ENCODE measurements at places on chromosomes 5 and 9.

DNA sequence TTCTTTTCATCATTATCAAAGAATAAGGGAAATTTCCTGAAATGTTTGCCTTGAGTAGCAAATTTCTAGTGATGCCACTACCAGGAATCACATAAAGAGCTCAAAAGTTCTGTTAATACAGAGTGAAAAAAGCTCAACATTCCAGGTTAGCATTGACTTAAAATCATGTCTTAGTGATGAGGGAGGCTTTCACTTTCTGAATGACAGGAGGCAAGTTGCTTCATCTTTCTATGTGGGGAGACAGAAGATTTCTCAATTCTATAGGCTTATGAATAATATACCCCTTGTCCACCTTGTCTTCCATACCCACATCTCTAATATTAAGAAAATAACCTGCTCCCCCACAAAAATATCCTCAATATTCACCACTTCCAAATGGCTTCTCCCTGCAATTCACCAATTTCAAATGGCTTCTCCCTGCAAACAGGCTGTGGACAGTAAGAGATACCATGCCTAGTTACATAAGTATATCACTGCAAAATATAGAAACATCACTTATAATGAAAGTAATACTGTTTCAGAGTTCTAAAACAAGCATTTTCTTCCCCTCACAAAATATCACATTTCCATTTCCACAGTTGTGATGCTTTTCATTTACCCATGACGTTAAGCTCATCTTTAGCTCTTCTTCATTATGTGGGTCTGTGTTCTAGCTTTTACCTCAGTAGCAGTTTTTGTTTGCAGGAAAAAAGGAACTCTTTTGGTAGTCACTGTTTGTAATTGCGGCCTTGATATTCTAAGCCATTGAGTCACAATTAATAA, 2.2 kb upstream of the JAK2 start:
- no peak for DNase-seq

DNA sequence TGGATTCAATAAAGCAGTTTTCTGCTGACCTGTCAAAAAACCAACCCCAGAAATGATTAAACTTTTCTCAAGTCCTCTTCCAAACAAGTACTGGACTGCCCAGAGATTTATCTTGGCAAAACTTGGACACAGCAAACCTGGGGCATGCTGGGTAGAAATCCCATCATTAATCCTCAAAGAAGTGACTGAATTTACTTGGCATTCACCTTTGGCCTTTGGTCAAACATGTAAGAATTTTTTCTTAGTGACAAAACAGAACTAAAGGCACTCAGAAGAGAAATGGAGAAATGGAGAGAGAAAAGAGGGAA, 248.6 kb upstream of the NREP start:
- DNase-seq = no peak

DNA sequence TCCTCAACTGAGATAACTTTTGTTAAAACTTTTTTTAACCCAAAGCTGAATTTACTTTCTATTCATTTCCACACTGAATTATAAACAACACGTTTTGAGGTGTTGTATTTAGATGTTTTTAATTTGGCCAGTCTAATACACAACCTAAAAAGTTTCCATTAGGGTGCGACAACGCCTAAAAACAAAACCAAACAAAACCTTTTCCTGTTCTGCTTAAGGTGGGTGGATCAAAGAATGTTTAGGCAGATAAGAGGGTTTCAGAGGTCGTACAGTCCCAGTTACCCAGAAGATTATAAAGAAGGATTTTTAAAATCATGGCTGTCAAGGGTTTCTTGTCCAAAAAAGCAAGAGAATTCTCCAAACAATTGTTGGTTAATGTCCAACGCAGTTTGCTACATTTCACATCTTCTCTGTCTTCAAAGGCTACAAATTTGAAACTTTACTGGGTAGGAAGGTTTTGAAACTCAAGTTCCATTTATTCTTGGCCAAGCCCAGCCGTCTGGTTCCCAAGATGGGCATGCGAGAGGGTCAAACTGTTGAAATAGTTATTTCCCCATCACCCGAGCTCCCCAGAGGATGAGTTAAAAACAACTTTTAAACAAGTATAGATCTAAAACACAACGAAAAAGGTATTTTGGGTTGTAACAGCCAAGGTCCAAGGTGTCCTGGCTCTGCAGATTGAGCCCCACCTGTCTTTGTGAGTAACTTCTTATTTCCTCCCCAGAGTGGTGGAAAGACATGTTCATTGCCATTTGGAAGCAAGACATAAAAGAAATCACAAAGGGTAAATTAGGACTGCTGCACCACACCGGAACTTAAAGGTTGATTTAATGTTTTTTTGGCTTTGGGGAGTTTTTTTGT, 122.8 kb upstream of the MAP3K1 start:
- no peak for DNase-seq

DNA sequence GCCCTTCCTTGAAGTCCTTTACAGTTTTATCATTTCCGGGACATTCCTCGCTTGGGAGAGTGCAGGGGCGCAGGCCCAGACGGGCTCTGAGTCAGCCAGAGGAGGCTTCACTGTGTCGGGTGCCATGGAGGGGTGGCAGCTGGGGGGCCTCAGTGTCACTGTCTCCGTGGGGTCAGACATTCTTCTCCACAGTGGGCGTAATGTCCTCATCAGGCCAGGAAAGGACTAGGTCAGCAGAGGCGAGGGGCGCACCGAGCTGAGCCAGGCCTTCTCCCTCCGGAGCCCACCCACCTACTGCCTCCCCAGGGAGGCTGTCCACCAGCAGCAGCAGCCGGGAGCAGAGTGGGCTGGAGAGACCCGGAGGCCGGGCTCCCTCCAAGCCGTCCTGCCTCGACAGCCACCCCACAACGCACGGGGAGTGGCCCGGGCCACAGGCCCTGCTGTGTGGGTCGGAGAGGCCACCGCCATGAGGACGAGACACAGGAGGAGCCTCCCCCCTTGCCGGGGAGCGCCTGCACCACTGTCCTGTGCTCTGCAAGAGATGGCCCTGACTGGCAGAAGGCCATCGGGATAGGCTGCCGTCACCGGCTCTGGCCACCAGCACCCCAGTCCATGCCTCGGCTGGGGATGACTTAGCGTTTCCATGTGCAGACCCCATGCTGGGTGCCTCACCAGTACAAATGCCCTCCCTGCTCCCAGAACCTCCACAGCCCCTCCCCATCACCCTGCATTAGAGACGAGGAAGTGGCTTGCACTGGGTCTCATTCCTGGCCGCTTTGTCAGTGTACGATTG, 26.5 kb downstream of the SARDH start:
- no peak for DNase-seq

DNA sequence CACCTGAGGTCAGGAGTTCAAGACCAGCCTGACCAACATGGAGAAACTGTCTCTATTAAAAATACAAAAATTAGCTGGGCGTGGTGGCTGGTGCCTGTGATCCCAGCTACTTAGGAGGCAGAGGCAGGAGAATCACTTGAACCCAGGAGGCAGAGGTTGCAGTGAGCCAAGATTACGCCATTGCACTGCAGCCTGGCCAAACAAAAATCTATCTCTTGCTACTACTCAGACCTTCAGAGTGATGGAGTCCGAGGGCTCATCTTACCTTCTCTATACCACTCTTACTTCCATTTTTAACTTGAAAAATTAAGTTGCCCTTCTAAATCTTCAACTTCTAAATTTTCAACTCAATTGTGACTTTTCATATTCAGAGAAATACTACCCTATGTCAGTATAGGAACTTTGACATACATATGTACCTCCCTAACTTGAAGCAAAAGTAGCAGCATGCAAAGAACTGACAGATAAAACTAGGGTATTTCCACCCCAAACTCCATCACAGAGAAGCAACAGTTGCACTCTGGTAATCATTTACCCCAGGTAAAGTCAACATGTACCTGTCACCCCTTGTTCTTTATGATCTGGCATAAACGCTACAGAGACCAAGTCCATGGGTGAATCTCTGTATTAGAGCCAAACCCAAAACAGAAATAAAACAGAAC, 11.4 kb downstream of the ZFAND5 start:
- DNase-seq = no peak

DNA sequence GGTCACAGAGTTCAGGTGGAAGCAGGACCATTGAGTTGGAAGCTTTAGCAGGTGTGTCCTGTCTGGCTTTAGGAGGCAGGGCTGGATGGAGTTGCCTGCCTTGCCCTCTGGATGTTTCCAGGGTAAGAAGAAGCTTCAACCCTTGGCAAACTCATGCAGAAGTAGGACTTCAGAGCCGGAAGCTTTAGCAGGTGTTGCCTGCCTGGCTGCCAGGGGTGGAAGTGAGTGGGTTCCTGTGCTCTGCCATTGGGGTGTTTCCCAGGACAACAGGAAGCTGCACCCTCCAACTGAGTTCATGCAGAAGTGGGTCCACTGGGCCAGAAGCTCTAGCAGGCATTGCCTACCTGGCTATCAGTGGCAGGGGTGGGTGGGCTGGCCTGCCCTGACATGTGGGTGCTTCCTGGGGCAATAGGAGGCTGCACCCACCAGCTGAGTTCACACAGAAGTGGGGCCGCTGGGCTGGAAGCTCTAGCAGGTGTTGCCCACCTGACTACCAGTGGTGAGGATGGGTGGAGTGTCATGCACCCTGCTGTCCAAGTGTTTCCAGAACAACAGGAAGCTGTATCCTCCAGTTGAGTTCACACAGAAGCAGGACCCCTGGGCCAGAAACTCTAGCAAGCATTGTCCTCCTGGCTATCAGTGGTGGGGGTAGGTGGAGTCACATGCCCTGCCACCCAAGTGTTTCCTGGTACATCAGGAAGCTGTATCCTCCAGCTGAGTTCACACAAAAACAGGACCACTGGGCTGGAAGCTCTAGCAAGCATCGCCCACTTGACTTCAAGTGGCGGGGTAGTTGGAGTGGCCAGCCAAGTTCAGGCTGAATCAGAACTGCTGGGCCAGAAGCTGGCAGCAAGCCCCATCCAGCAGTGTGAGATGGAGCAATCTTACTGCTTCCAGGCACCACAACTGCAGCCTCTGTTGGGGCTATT, 24.6 kb downstream of the LOX start:
- no peak for DNase-seq

GRCh38 chr9:14072850-14073249, 241.1 kb downstream of the NFIB start:
- no peak for DNase-seq

DNA sequence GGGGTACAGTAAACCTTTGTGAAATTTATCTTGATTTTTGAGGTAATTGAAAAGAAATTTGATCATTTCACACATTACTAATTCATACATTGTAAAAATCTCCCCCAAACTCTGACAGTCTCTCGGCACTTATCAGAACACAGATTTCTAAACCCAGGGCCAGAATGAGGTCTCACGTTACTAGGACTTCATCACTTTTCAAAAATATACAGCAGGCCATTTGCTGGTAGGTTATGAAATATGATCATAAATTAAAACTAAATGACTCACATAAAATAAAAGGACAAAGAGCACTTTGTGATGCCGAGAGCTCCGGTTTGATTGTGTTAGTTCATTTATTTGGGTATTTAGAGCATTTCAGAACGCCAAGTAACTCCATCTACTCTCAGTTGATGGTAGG, 17.0 kb downstream of the MSX2 start:
- DNase-seq = no peak

DNA sequence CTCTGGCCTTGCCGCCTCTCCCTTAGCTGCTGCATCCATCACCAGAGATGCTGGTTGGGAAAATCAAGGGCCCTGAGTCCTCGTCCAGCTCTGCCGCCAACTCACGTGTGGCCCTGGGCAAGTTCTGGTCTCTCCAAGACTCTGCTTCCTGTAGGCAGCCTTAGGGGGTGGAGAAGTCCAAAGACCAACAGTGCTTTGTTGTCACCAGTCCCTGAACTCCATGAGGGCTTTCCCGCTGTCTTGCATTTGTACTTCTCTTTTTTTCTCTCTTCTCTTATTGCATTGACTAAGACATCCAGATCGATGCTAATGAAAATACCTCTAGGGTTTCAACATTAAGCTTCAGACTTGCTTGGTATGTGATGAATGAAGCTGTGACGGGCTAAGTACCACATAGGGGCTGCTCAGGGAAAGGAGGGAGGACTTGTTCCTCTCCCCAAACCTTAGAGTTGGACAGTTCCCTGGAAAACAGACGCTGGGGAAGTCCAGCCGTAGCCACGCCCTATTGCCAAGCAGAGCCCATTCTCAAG, 63.7 kb upstream of the STXBP1 start:
- DNase-seq = no peak

- DNase-seq = no peak
Measured at GRCh38 chr5:141753143-141753970, 71.3 kb upstream of the ARAP3 start.

- no peak for DNase-seq
Measured at GRCh38 chr5:165242646-165243045, 1737.2 kb downstream of the MAT2B start.

DNA sequence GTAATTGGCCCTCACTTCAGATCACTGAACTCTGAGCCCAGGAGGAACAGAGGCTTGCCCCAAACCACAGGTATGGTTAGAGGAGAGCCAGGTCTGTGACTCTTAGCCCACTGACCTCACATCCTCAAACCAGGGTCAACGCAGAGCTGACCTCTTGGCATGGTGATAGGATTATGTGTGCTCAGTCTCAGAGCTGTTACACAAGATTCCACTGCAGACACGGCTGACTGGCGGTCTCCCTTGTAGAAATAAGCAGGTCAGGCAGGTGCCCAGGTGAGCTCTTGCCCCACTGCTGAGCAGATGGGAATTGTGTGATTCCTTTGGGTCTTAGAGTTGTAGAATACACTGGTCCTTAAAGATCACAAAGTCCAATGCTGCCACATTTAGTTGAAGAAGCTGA, 66.0 kb upstream of the PITX1 start:
- no peak for DNase-seq

Measured in stimulated activated CD4-positive, alpha-beta T cell treated with anti-CD3 and anti-CD28 coated beads, Interleukin-2, amount 100 ng/mL, for 48 hours (primary cell).